Naive B cell (primary cell): ENCODE measurements at places on chromosomes 1 and 21. TPM values are rescaled to one million over a fixed set of nuclear protein-coding genes. Genes with fewer than 3 reads are reported as not detected.

CRNN gene
- polyA plus RNA-seq, result not detected

PRSS38 gene
- not detected for polyA plus RNA-seq

TFF2 gene
- not detected for polyA plus RNA-seq

TACSTD2 gene
- not detected for polyA plus RNA-seq

OR2AK2 gene
- polyA plus RNA-seq, result not detected

LRP8 gene
- 0.60 TPM for polyA plus RNA-seq

FCRL6 gene
- polyA plus RNA-seq, result not detected

GSTM5 gene
- polyA plus RNA-seq, result not detected

LIPI gene
- not detected for polyA plus RNA-seq

TMEM125 gene
- polyA plus RNA-seq, result not detected

CDK18 gene
- polyA plus RNA-seq, result not detected

HSD11B1 gene
- polyA plus RNA-seq, result not detected

SETSIP gene
- not detected for polyA plus RNA-seq

LDLRAD2 gene
- not detected for polyA plus RNA-seq

C1orf52 gene
- polyA plus RNA-seq, result 27.7 TPM

SYPL2 gene
- polyA plus RNA-seq, result not detected

RORC gene
- polyA plus RNA-seq, result not detected

CCDC190 gene
- polyA plus RNA-seq, result not detected

MPZ gene
- polyA plus RNA-seq, result not detected

YBEY gene
- 23.1 TPM for polyA plus RNA-seq

TAF13 gene
- polyA plus RNA-seq, result 0.47 TPM

HES4 gene
- polyA plus RNA-seq, result 0.64 TPM

PHTF1 gene
- polyA plus RNA-seq, result 9.5 TPM

VSIG8 gene
- polyA plus RNA-seq, result not detected

OLFML3 gene
- polyA plus RNA-seq, result not detected

CLEC20A gene
- 19.2 TPM for polyA plus RNA-seq

STIL gene
- polyA plus RNA-seq, result not detected

HSPB7 gene
- polyA plus RNA-seq, result not detected

TTC13 gene
- polyA plus RNA-seq, result 10.6 TPM

RIIAD1 gene
- polyA plus RNA-seq, result not detected

CA6 gene
- polyA plus RNA-seq, result not detected

NECTIN4 gene
- not detected for polyA plus RNA-seq

KRTAP22-2 gene
- polyA plus RNA-seq, result not detected

RGS21 gene
- not detected for polyA plus RNA-seq

HAPLN2 gene
- not detected for polyA plus RNA-seq
